ENCODE measurements at places on chromosomes 1 and 21.

DNA sequence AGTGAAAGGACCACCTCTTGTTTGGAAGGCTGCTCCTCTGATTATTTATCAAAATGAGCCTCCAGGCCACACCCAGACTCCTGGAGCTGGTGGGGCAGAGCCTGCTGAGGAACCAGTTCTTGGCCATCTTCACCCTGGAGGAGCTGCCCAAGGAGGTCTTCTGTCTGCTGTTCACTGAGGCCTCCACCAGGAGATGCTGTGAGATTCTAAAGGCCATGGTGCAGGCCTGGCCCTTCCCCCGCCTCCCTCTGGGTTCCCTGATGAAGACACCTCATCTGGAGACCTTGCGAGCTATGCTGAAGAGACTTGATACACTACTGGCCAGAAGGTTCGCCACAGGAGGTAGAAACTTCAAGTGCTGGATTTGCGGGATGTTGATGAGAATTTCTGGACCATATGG, 61.7 kb upstream of the GJA8 start:
- no peak for DNase-seq

DNA sequence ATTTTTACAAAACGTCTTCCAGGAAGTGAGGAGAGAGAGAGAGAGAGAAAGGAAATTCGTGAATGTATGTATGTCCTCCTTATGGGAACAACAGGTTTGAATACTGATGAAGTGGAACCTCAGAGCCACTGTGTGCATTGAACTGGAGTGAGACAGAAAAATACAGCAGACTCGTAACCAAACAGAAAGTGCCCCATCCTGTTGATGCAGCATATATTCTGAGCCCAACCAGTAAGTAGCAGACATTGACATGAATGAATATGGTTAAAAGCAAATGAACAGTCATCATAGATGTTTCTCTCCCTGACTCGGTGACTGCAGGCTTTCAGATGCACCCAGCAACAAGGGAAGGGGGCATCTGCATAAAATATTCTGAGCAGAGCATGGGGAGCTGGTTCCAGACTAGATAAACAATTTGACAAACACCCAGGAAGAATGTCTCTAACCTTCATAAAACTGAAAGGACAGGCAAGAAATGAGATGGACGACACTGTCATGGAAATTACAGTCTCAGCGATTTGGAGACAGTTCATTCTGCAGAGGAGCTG, 471.0 kb upstream of the PBX1 start:
- DNase-seq = no peak

DNA sequence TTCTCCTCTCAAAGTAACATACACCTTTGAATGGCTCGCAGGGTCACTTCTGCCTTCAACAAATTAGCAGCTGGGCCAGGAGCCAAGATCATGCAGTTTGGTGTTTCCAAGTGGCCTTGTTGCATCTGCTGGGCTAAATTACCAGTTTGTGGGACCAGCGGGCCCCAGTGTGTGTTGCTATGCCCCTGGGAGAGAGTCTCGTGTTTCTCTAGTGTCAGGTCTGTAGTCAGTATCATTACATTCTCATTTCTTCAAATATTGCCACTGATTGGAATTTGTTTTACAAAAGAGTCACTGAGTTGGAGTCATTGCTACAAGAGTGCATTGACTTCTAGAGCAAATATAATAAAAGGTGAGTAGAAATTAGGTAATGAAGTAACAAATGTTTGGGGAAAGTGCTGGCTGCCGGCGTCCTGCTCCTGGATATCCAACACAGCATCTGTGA, 35.5 kb downstream of the RHOU start:
- no peak for DNase-seq

DNA sequence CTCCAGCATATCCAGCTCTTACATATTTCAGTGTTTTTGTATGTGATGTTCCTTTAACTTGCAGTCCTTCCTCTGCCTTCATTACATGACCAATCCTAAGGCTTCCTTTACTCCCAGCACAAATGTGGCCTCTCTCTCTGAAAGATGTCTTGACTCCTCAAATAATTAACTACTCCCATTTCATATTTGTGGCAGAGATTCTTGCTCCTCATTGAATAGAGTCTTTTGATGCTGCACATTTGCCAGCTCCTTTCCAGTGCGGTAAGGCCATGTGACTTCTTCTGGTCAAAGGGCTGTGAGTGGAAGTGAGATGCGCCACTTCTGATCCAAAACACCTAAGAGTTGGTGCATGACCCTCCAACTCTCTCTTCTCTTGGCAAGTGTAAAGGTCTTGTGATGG, 19.1 kb upstream of the LAMC1 start:
- DNase-seq = no peak

GRCh38 chr1:47196622-47197021, 6.8 kb upstream of the PDZK1IP1 start:
- DNase-seq = no peak

DNA sequence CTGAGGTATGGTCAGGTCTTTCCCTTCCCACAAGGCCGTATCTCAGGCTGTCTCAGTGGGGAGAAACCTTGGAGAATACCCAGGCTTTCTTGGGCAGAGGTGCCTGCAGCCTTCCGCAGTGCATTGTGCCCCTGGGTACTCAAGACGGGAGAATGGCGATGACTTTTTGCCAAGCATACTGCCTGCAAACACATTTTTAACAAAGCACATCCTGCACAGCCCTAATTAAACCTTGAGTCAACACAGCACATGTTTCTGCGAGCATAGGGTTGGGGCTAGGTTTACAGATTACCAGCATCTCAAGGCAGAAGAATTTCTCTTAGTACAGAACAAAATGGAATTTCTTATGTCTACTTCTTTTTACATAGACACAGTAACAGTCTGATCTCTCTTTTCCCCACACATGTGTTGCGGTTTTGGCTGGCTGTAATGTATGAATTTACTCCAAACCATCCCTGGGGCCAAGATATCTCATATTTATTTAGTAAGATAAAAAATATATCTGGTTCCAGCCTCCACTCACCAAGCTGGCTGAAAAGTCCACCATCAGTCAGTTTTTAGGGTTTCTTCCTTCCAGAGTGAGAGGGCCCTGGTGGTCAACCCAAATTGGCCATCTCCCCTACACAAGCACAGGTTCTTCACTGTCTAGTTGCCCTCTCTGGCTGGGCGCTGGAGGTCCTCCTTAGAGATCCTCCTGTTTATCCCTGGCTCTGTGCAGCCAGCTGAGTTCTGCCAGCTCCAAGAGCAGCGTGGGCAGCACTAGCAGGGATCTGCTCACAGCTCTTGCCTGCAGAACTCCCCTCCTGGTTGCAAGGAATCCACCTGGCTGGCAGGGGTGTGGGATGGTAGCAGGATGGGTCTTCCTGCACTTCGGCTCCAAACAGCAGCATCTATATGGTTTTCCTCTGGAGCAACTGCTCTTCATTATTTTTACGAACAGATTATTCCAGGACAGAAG, 2.6 kb downstream of the FAAH start:
- peak; percentile 42 for DNase-seq

GRCh38 chr1:54564312-54565112, 16.5 kb downstream of the ACOT11 start:
- DNase-seq = no peak

- no peak for DNase-seq
Observed at GRCh38 chr1:184403961-184404726, 17.3 kb downstream of the C1orf21 start.

- DNase-seq = no peak
Observed at GRCh38 chr1:193060115-193060403, 647 bp downstream of the RO60 start.

- DNase-seq = no peak
Observed at GRCh38 chr1:32948390-32948722, 16.3 kb downstream of the RNF19B start.

DNA sequence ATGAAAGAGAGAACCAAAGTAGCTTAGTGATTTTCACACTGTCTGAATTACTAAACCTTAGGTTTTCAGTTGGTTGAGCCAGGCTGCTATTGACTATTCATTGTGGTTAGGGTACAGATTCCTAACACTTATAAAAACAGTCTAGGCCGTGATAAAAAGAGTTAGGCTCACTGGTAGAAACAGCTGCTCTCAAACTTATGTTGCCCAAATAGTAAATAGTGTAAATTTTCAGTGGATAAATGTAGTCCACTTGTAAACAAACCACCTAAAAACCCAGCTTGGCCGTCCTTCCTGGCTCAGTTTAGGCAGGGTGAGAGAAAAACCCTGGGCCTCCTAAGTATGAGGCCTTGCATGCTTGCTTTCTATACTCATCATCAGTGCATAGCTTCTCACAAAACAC, 34.9 kb downstream of the ARID1A start:
- DNase-seq = no peak

GRCh38 chr21:31316488-31317169, 27.4 kb downstream of the TIAM1 start:
- no peak for DNase-seq

DNA sequence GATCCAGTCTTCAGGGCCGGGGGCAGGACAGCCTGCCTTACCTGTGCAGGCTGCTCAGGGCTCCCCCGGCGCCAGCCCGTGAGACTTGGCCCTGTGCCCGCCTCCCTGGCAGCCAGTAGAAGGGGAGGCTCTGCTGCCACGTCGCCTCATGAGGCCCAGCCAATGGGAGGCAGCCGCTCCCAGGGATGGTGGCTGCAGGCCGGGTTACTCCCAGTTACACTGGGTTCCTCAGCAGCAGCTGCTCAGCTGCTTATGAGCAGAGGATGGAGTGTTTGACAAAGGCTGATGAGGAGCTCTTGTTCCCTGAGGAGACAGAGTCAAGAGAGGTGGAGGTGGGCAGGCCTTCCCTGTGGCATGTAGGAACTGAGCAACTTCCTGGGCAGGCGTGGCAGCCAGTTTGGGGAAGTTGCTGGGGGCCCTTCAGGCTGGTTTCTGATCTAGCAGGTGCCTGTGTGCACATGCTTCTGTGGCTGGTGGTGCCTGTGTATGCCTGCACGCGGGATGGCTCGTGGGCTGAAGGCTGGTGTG, 5.5 kb downstream of the MFSD2A start:
- no peak for DNase-seq

- no peak for DNase-seq
Observed at GRCh38 chr1:227899820-227900449, 47.8 kb downstream of the WNT9A start.

- no peak for DNase-seq
Observed at GRCh38 chr1:27566462-27567145, 37.3 kb downstream of the AHDC1 start.

GRCh38 chr1:240956424-240956823, 344.5 kb upstream of the GREM2 start:
- no peak for DNase-seq

DNA sequence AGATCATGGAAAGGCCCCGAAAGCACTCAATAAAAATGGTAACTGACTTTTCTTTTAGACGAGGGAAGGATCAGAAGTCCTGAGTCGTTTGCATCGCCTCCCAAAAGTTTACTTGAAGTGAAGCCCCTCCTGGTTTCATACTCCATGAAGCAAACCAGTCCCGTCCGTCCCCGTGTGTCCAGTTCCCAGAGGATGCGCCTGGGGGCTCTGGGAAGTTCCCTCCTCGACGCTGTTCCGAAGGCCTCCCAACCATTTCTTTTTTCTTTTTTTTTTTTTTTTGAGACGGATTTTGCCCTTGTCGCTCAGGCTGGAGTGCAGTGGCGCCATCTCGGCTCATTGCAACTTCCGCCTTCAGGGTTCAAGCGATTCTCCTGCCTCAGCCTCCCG, 661 bp upstream of the OSCP1 start:
- DNase-seq = no peak

DNA sequence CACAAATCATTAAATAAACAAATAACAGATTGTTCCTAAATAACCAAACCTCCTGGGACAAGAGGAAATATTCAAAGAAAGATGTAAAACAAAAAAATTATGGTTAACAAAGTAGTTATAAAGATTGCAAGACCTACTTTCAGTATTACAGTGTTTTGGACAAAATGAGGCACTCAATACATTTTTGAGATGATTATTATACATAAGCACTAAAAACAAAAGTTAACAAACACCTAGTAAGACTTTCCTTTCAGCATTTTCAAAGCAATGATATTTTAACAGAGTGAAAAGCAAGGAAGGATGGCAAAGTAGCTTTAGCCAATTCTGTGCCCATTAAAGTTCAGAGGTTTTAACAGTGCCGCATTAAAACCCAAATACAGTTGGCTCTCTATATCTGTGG, 17.2 kb downstream of the OMA1 start:
- no peak for DNase-seq

GRCh38 chr21:33026878-33027400, 1.2 kb downstream of the OLIG2 start:
- DNase-seq = no peak

GRCh38 chr21:28789523-28789922, 203.2 kb downstream of the LTN1 start:
- DNase-seq = no peak

- no peak for DNase-seq
Observed at GRCh38 chr1:67815303-67816094, 17.8 kb downstream of the GNG12 start.
